ENCODE measurements at places on chromosomes 6 and 20. TPM values are rescaled to one million over a fixed set of nuclear protein-coding genes. Genes with fewer than 3 reads are reported as not detected.

- H3K4me3 ChIP-seq = no peak overlapping the region
- H3K27ac ChIP-seq = no peak overlapping the region
- DNase-seq = peak; percentile 16
- H3K27me3 ChIP-seq = no peaks in the 10 kb centered on the region
- H3K4me1 ChIP-seq = no peaks in the 10 kb centered on the region
Measured at GRCh38 chr6:97394160-97394748, 111.2 kb upstream of the MMS22L start.

DNA sequence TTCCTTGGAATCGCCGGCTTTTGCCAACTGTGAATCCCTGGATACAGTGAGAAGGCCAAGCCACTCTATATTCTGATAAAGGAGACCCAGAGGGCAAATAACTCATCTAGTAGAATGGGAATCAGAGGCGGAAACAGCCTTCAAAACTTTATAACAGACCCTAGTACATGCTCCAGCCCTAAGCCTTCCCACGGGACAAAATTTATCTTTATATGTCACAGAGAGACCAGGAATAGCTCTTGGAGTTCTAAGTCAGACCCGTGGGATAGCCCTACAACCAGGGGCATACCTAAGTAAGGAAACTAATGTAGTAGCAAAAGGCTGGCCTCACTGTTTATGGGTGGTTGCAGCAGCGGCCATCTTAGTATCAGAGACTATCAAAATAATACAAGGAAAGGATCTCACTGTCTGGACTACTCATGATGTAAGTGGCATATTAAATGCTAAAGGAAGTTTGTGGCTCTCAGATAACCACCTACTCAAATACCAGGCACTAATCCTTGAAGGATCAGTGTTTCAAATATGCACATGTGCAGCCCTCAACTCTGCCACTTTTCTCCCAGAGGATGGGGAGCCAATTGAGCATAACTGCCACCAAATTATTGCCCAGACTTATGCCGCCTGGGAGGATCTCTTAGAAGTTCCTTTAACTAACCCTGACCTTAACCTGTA is 29.5 kb downstream of the CEP85L start:
- no peak overlapping the region for H3K27ac ChIP-seq
- DNase-seq = no peak
- no peak overlapping the region for H3K4me3 ChIP-seq

The IMPG1 gene
- not detected for total RNA-seq

GRCh38 chr20:8654486-8654885 is 414.4 kb upstream of the PLCB4 start:
- H3K27ac ChIP-seq = no peak overlapping the region
- H3K4me1 ChIP-seq = no peaks in the 10 kb centered on the region
- no peak overlapping the region for H3K4me3 ChIP-seq

GRCh38 chr6:162032620-162033019 is 694.9 kb downstream of the PRKN start:
- no peaks in the 10 kb centered on the region for H3K4me1 ChIP-seq
- no peaks in the 10 kb centered on the region for H3K36me3 ChIP-seq
- H3K27ac ChIP-seq = no peak overlapping the region
- no peak for DNase-seq
- H3K4me3 ChIP-seq = no peak overlapping the region
- H3K27me3 ChIP-seq = no peaks in the 10 kb centered on the region

DNA sequence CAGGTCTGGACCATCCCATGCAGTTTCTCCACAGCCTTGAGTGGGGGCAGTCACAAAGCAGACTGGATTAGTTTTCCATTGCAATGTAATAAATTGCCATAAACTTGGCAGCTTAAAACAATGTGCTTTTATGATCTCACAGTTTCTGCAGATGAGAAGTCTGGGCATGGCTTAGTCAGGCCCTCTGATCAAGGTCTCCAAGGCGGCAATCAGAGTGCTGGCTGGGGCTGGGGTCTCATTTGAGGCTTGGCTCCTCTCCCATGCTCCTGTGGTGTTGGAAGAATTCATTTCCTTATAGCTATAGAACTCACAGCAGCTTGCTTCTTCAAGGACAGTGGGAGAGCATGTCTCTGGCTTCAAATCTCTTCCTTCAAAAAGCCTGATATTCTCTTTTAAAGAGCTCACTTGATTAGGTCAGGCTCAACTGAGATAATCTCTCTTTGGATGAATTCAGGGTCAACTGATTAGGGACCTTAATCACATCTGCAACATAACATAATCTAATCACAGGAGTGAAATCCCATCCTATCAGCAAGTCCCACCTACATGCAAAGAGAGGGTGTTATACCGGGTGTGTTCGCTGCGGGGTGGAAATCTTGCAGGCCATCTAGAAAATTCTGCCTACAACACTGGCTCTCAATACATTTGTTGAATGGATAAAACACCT is 77.4 kb upstream of the SULF2 start:
- no peak for DNase-seq
- H3K27ac ChIP-seq = no peak overlapping the region
- no peaks in the 10 kb centered on the region for H3K4me1 ChIP-seq
- peaks cover 16% of the 10 kb centered on the region for H3K27me3 ChIP-seq

All from left lung (tissue), 14 donors.